ENCODE measurements at places on chromosomes 5 and 9. TPM values are rescaled to one million over a fixed set of nuclear protein-coding genes. Genes with fewer than 3 reads are reported as not detected.

DNA sequence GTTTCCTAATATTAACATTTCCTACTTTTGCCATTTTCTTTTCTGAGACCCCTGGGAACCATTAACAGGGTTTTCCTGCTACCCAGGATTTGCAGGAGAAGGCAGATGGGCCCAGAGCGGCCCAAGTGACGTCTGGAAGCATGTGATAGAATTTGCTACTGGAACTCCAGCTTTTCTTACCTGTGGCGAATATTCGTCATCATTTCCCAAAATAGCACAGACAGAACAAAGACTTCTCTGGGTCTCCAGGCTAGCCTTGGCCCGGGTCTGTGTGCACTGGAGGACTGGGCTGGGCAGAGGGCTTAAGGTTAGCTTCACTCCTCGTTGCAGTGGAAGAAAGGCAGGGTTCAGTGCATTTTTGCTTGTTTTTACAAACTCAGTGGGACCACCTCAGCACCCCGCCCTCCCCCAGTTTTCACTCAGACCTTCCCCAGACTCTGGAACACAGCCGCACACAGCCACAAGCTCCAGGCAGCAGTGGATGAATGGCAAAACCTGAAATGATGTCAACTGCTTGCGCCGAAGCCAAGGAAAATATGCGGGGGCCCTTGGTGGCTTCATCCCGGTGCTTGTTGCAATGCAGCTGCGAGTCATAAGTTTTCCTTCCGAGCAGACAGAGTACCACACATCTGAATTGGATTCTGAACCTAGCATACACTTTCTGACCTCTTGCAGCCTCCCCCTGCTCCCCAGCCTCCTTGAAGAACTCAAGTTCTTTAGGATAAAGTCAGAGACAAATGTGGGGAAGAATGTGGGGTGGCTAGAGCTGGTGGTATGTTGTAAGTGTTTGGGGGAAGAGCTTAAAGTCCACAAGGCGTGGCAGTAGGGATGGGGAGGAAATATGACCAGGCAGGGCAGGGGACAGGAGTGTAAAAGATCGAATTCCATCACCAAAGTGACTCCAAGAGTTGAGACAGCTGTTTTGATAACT, 586.0 kb downstream of the CCDC171 start:
- no peaks in the 10 kb centered on the region for H3K27me3 ChIP-seq
- H3K27ac ChIP-seq: no peak overlapping the region
- no peak overlapping the region for H3K4me3 ChIP-seq
- no peaks in the 10 kb centered on the region for H3K36me3 ChIP-seq

- no peak for DNase-seq
- H3K27ac ChIP-seq: no peak overlapping the region
- no peak overlapping the region for H3K4me3 ChIP-seq
- H3K27me3 ChIP-seq: no peaks in the 10 kb centered on the region
These were observed 100.7 kb downstream of the ZNF462 start for GRCh38 chr9:106963684-106964083.

DNA sequence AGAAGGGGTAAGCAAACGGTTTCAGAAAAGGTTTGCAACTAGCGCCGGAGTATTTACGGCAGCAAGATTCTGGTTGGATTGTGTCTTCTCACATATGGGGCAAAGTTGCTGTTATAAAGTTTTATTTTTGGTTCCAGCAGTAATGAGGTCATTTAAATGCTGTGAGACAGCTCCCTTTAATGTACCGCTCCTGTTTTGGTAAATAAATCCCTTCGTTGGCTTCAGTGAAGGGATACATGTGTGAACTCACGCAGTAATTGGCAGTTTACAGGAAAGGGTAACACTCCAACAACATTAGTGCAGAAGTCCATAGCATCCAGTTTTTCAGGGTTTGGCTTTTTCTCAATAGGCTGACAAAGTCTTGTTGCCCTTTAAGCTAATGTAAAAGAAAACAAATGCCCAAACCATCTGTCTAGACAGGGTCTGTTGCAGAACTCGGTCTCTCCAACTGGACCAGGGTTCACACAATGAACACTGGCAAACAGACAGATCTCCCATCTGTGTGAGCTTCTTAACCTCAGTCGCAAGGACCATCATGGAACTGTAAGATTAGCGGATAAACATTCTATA, 184.0 kb downstream of the GOLPH3 start:
- no peaks in the 10 kb centered on the region for H3K27me3 ChIP-seq
- DNase-seq: no peak
- no peaks in the 10 kb centered on the region for H3K4me1 ChIP-seq
- no peak overlapping the region for H3K4me3 ChIP-seq
- H3K36me3 ChIP-seq: no peaks in the 10 kb centered on the region

DNA sequence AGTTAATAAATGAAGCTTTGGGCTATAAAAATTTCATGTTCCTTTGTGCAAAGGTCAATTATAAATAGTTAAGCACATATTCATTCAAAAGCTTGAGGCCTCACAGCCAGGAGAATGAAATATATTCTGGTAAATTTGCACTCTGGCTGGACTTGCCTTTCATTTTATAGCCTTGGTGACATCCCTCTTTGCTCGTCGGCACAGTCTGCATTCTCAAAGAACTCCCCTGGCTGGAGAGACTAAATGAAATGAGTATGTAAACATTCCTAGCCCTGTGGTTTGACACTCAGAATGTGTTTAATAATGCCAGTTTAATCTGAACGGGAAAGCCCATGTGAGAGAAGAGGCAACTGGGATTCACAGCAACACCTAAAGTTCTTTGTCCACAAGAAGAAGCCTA, 285.6 kb downstream of the BRINP1 start:
- DNase-seq: no peak
- H3K27ac ChIP-seq: no peak overlapping the region
- no peaks in the 10 kb centered on the region for H3K27me3 ChIP-seq
- H3K4me3 ChIP-seq: no peak overlapping the region
- no peaks in the 10 kb centered on the region for H3K4me1 ChIP-seq
- H3K36me3 ChIP-seq: no peaks in the 10 kb centered on the region

GRCh38 chr5:79241535-79241979, 5.6 kb downstream of the JMY start:
- H3K4me1 ChIP-seq: peaks cover 18% of the 10 kb centered on the region
- no peak overlapping the region for H3K27ac ChIP-seq
- no peaks in the 10 kb centered on the region for H3K27me3 ChIP-seq

DNA sequence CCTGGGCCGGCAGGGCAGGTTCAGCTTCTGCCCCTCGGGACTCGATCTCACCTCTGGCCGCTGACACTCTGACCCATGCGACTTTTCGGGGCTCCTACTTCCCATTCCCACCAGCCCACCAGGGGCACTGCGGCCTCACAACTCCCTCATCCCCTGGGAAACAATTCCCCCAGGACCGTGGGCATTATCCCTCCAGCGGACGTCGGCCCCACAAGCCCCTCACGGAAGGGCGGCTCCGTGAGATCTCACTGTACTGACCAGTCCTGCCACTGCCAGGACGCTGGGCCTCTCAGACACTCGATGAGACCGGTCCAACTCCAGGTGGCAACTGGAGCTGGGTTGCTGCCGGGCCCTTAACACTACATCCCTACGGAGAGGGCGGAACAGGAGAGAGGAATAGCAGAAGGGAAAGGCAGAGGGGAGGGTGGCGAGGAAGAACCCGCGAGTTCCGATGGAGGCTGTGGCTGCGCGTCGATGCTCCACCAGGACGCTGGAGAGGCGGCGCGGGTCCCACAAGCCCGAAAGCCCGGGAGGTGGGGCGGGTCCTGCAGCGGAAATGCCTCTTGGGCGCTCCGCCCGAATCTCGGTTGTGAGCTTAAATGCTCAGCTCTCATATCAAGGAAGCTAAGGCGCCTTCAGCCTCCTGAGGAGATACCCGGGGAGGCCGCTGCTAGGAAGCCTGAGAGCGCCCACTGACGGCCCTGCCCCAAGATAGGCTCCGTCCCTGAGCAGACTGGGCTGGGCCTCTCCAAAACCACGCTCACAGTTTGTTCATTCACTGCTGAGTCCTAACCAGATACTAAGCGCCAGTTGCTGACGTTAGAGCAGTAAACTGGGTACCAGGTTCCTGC, 36.3 kb downstream of the VCP start:
- peak overlapping the region; percentile 17 for H3K27ac ChIP-seq
- H3K4me3 ChIP-seq: peak overlapping the region; percentile 40

GRCh38 chr9:121196389-121196788, 5.3 kb downstream of the RAB14 start:
- H3K27me3 ChIP-seq: no peaks in the 10 kb centered on the region
- H3K36me3 ChIP-seq: no peaks in the 10 kb centered on the region
- no peak overlapping the region for H3K27ac ChIP-seq
- H3K4me1 ChIP-seq: peaks cover 90% of the 10 kb centered on the region

DNA sequence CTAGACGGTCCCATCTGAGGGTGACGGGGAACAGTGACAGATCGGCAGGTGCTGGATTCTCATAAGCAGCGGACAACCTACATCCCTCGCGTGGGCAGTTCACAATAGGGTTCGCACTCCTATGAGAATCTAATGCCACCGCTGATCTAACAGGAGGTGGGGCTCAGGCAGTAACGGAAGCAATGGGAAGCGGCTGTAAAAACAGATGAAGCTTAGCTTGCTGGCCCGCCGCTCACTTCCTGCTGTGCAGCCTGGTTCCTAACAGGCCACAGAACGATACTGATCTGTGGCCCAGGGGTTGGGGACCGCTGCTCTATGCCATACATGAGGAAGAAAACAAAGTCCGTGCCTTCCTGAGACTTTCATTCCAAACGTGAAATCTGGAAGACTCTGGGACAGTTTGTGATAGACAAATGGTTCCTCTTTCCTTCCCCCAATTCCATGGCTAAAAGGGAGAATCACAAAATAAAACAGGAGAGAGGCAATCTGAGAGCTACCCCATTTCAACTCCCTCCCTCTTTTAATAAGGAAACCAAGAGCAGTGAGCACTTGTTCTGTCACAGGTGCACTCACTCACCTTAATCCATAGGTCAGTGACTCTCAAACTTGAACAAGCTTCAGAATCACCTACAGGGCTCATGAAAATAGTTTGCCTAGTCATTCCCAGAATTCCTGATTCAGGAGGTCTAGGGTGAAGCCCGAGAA, 12.1 kb downstream of the PDCL start:
- DNase-seq: no peak
- H3K36me3 ChIP-seq: peaks cover 21% of the 10 kb centered on the region
- H3K4me1 ChIP-seq: peaks cover 44% of the 10 kb centered on the region
- H3K4me3 ChIP-seq: no peak overlapping the region
- H3K27me3 ChIP-seq: no peaks in the 10 kb centered on the region
- peak overlapping the region; percentile 67 for H3K27ac ChIP-seq

GRCh38 chr9:115212125-115212605, 94.2 kb upstream of the TNC start:
- H3K4me1 ChIP-seq: no peaks in the 10 kb centered on the region
- no peaks in the 10 kb centered on the region for H3K27me3 ChIP-seq
- no peak for DNase-seq

- H3K36me3 ChIP-seq: no peaks in the 10 kb centered on the region
- H3K27ac ChIP-seq: no peak overlapping the region
- H3K27me3 ChIP-seq: no peaks in the 10 kb centered on the region
- DNase-seq: no peak
These were observed 463.9 kb downstream of the ANXA1 start for GRCh38 chr9:73615557-73615956.

DNA sequence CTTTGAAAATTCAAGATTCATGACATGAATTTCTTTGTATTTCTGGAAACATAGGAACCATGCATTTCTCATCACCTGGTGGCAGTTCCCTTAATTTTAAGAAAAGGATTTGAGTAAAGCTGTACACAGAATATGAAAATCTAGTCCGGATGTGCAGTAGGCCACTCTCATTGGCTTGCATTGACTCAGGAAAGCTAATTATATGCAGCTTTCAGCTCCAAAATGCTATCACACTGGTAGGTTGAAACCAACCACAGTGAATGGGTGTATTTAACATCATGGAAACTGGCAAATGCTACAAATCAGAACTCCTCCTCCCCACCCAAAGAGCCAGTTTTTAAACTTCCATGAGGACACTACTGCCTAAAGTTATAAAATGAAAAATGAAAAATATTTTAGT, 161.6 kb upstream of the FBXL17 start:
- H3K27me3 ChIP-seq: no peaks in the 10 kb centered on the region
- no peaks in the 10 kb centered on the region for H3K4me1 ChIP-seq
- DNase-seq: no peak
- H3K27ac ChIP-seq: no peak overlapping the region
- H3K36me3 ChIP-seq: no peaks in the 10 kb centered on the region

The INSL4 gene
- not detected for total RNA-seq

The TMEM174 gene
- total RNA-seq: not detected
